ENCODE measurements at places on chromosomes 11 and 22. TPM values are rescaled to one million over a fixed set of nuclear protein-coding genes. Genes with fewer than 3 reads are reported as not detected.

Gene DLG2
- total RNA-seq: 9.7 TPM

Gene ASCC2
- total RNA-seq: 54.6 TPM

Gene BCO2
- 7.7 TPM for total RNA-seq

DNA sequence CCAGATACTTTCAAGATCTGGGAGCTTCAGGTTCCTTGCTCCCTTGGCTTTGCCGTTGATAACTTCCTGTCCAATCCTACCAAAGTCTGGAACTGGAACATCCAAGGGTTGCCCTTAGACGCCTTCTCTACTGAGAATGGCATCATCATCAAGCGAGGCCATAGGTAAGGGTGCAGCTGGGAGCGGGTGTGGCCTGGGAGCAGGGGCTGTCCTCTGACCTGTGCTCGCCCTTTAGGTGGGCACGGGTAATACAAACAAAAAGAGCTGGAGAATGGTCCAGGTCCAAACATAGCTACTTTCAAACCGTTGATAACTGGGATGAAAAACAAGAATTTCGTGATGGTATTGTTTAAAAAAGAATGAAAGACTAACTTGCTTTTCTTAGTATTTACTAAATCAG, 25.0 kb downstream of the CASP12 start:
- no peaks in the 10 kb centered on the region for H3K27me3 ChIP-seq
- no peak overlapping the region for H3K4me3 ChIP-seq
- DNase-seq: no peak
- no peak overlapping the region for H3K27ac ChIP-seq
- no peaks in the 10 kb centered on the region for H3K4me1 ChIP-seq

DNA sequence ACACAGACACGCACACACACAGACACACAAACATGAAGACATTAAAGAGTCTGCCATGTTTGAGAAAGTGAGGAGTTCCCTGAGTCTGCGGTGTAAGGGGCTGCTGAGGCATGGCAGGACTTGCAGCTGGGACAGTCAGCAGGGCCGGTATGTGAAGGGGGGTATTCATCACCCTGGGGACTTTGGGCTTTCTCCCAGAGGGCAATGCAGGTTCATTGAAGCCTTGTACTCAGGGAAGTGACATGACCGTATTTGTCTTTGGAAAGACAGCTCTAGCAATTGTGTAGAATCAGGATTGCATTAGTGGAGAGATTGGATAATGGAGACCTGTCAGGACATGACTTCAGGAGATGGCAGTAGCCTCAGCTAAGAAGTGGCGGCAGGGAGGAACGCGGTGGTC, 9.4 kb upstream of the ADAMTS8 start:
- no peaks in the 10 kb centered on the region for H3K27me3 ChIP-seq
- peaks cover 8% of the 10 kb centered on the region for H3K4me1 ChIP-seq
- DNase-seq: no peak
- H3K36me3 ChIP-seq: no peaks in the 10 kb centered on the region
- no peak overlapping the region for H3K27ac ChIP-seq
